ENCODE measurements at places on chromosomes 3 and 15. TPM values are rescaled to one million over a fixed set of nuclear protein-coding genes. Genes with fewer than 3 reads are reported as not detected.

The RARB gene
- total RNA-seq: 5.5 TPM

The NME9 gene
- total RNA-seq: under 0.01 TPM

The BOC gene
- total RNA-seq: 19.3 TPM

The NEK4 gene
- total RNA-seq: 29.0 TPM

The ZCWPW2 gene
- total RNA-seq: 0.73 TPM
